ENCODE measurements at places on chromosomes 13 and 19.

DNA sequence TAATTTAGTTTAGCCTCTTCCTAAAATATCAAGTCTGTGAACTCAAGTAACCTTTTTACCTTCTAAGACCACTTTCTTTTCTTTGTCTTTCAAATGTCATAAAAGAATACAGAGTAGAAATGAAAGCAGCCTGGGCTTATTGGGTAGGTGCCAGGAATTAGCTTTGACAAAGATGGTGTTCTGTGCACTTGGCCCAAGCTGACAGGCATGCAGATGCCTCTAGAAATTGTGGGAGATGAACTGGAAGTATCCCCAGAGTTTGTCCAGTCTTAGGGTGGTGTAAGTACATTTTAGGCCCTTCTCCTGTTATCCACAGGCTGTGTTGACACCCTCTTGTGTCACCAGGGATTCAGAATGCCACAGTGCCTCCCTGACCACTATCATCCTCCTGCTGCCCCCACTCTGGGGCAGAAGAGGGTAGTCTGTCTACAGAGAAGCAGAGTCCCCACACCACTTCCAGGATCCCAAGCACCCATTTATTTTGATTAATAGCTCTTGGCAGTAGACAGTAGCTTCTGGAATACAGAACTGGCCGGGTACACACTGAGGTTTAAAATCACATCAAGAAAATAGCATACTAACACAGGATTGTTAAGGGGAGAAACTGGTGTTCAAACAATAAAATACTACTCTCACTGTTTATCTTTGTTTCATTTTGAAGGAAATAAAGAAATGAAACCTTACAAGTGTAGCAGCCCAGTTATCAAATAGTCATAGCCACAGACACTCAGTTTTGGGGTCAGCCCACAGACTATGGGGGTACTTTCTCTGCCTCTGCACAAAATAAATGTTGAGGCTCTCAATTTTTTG is 343.2 kb downstream of the KCNRG start:
- DNase-seq, result no peak

- DNase-seq, result no peak
These were observed 55.7 kb downstream of the TM9SF2 start for GRCh38 chr13:99556867-99557443.

DNA sequence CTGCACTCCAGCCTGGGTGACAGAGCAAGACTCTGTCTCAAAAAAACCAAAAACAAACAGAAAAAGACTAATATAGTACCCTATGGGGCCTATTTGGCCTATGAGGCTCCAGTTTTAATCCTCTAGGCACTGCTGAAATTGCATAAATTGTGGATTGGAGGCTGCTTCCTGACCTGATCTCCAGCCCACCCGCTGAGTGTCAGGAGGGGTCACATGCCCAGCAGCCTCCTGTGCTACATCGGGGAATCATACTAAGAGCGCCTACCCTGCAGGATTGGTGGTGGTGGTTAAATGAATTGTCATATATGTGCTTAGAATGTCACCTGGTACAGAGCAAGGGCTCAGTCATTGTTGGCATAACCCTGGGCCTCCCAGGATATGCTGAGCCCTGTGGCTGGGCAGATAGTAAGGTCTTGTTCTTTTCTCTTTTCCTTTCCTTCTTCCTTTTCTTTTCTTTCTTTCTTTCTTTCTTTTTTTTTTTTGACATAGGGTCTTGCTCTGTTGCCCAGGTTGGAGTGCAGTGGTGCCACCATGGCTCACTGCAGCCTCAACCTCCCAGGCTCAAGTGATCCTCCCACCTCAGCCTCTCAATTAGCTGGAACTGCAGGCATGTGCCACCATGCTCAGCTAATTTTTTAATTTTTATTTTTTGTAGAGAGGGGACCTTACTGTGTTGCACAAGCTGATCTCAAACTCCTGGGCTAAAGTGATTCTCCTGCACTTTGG is 31.3 kb downstream of the LTBP4 start:
- DNase-seq, result no peak

DNA sequence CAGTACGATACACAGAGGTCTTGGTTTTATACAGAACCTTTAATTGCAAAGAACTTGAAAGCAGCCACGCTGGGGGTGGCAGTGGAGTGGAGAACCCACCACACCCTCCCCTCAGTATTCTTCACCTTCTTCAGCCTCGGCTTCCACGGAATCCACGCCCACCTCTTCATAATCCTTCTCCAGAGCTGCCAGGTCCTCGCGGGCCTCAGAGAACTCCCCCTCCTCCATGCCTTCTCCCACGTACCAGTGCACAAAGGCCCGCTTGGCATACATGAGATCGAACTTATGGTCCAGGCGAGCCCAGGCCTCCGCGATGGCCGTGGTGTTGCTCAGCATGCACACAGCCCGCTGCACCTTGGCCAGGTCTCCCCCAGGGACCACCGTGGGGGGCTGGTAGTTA is 7.9 kb downstream of the TUBA3C start:
- no peak for DNase-seq

- no peak for DNase-seq
These were observed 4.9 kb downstream of the LIPE start for GRCh38 chr19:42422092-42422900.

Measured in mammary epithelial cell (primary cell).